ELF-1 (cell line): ENCODE measurements at places on chromosomes 5 and 9.

GRCh38 chr5:178383919-178384815, 151.6 kb upstream of the PHYKPL start:
- DNase-seq: peak; percentile 88

DNA sequence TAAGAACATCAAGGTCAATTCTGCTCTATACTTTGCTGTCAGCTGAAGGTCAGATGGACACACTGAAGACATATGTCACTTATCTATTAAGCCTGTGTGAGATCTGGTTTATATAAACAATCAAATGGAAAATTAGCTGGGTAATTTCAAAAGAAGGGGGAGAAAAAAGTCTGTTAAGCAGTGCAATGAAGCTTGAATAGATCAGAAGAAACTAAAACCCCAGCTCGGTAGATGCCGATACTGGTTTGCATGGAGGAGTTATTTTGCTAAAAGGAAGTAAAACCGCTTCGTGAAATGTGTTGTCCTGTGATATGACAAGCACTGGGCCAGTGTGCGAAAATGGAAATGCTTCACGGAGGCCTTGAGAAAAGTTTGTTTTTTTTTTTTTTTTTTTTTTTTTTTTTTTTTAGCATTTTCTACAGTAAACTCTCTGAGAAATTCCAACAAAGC, 148.8 kb downstream of the MEF2C start:
- DNase-seq: no peak

- no peak for DNase-seq
Measured at GRCh38 chr9:124411514-124412227, 3.6 kb downstream of the PSMB7 start.

GRCh38 chr5:103693517-103693916, 130.9 kb upstream of the NUDT12 start:
- DNase-seq: no peak

DNA sequence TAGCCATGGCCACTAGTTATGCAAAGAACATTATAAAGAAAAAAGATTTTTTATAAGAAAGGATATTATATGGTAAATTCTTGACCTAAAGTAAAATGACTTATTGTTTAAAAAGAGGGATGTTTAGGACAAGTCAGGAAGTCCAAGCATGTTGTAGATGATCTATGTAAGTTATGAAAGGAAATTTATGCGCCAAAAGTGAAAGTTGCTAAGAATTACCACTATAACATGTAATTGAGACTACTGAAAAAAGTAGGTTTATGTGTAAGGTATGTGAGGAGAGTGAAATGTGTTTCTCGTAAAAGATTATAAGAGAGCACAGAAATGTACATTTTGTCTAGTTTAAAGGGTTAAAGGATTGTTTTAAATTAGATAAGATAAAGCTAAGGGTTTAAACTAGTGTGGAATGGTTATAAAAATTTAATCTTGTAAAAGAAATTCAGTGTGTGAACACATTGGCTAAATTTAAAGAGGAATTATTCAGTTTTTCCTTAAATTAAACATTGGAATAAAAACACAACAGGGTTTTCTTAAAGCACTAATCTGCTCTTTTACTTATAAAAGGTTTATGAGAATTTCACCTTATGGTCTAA, 1100.4 kb upstream of the EDIL3 start:
- no peak for DNase-seq

DNA sequence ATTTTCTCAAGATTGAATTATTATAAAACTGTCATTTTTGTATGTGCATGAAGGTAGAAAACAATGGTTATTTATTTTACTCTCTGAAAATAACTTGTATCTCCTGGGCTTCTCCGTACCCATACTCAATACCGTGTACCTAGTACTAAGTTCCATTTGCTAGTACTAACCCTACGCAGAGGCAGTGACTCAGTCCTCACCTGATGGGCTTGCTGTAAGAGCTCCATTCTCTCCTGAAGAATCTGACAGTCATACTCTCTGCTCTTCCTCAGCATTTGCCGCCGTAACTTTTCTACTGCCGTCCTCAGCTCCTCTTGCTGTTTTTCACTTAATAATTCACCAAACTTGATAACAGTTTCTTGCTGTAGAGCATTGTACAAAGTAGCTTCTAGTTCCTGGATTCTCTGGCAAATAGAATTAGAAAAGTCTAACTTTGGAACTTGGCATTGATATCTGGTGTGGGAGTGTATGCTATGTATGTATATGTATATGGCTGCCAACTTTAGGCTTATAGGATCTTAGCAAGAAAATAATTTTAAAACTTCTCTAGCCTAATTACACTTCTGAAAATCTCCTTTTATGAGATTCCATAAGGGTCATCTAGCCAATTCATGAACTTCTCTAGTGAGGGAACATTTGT, 108.0 kb upstream of the DPYSL3 start:
- no peak for DNase-seq

DNA sequence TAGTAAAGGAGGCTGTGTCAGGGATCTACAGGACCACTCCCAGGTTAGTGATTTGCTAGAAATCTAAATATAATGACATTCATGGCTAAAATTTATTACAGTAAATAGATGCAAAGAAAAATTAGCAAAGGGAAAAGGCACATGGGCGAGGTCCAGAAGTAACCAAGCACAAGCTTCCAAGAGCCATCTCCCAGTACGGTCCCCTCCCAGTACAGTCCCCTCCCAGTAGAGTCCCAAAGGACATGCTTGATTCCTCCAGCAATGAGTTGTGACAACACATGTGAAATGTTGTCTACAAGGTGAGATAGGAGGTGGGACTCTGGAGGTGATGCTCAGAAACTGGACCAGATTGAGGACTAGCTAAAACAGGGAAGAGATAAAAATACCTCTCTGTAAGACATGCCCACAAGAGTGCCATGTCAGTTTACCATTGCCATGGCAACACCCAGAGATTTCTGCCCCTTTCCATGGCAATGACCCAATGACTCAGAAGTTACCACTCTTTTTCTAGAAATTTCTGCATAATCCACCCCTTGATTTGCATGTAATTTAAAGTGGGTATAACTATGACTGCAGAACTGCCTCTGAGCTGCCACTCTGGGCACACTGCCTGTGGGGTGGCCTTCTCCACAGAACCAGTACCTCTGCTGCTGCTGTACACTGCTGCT, 27.9 kb upstream of the CEMIP2 start:
- no peak for DNase-seq

- DNase-seq: no peak
Measured at GRCh38 chr9:26537211-26537610, 355.4 kb downstream of the CAAP1 start.

GRCh38 chr9:10008101-10008799, 604.6 kb downstream of the PTPRD start:
- peak; percentile 51 for DNase-seq

DNA sequence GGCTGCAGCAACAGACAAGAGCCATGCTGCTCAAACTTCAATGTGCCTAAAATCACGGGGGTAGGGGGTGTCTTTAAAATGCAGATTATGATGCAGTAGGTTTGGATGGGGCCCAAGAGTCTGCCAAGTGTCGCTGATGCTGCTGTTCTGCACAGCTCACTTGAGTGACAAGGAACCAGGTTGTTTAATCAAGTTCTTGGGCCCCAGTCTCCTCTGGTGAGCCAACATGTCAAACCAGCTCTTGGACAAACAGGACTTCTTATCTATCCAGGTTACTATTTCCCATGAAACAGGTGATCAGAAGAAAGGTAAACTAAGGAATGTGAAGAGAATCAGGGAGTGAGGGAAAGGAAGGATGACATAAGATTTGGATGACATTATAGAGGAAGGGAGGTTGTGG, 78.0 kb downstream of the APBA1 start:
- DNase-seq: no peak

DNA sequence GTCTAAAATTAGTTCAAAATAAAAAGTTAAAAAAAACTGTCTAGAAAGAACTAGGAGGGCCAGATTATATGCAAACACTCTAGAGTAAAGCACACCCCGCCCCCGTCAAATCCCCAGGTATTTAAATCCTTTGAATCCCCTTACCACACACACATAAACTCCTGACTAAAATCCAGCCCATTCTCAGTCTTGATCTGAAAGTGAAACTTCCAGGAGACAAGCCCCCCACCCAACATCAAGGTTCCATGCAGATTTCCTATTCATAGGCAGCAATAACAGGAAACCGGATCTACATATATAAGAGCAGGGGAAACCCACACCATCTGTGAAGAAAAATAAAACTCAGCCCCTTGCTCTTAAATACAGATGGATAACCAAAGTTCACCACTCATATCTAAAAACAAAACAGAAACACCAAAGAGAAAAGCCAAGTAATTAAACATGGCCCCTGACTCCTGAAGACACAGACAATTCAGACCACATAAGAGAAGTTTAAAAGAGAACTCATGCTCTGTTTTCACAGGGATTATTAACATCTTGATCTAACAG, 42.3 kb downstream of the MARCHF3 start:
- DNase-seq: no peak

DNA sequence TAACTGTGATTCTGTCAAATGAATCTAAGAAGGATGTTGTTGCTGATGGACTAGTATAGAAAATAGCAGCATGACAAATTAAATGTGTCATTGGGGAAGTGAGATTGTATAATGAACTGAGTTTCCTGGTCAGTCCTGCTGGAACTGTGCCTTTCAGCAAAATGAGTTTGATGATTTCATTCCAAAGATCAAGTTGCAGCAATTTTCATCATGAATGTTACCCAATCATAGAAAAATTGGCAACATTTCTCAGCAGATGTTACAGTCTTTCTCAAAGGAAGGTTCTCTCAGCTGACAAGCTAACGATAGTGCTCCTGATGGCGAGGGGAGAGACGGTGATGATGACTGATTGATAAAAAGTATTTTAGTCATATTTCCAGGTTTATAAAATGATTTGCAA, 10.7 kb downstream of the PCDHAC2 start:
- no peak for DNase-seq

DNA sequence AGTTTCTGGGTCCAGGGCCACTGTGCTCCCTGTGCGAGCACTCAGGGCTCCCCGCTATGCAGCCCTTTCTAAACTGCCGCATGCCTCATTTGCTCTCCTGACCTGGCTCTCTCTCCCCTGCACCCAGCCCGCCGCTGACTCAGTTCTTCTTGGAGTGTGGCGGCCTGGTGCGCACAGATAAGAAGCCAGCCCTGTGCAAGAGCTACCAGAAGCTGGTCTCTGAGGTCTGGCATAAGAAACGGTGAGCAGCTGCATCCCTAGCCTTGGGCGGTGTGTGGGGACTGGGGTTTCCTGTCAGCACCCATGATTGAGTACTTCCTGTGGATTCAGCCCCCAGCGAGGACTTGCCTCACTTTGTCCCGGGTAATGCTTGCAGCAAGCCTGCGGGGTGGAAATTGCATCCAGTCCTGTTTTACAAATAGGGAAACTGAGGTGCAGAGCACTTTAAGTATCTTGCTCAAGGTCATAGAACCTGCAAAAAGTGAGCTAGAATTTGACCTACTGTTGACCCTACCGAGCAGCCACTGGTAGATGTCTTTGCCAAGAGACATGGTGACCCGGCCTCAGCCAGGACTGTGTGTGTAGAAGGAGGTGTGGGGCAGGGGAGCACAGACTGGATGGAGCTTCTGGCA, 27.9 kb downstream of the USP20 start:
- DNase-seq: peak; percentile 91

DNA sequence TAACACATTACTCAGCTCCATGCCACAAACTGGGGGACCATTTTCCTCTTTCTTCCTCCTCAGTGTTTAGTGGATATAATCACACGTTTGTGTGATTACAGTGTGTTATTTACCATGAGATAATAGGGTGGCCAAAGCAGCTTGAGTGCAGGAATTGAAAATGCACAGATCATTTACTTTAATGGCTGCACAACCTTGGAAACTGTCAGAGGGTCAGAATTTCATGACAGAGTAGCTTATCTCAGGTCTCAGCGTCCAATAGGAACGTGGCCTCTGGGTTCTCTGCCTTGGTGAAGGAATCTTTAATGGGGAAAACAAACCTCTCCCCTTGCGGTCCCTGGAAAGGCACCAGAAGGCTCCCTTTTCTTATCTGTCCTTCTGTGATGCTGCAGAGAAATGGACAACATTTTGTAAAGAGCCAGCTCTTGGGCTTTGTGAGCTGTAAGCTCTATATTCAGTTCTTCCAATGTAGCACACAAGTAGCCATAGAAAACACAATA, 87.4 kb upstream of the CD180 start:
- no peak for DNase-seq

DNA sequence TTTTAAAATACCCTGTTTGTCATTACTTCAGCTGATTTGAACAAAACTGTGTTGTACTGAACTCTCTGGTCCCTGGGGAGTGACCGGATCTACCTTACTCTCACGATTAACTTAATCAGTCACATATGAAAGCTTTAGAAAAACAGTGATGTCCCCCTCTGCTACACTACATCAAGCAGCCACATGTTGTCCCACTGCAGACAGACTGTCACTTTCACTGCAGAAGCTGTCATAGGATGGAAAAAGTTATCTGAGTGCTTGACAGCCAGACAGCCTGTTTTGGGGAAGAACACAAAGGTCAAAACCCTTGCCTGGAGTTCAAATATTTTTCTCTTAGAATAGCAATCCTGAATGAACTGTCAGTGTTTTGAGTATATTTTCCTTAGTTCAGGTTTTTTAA, 546.4 kb downstream of the DTWD2 start:
- no peak for DNase-seq

DNA sequence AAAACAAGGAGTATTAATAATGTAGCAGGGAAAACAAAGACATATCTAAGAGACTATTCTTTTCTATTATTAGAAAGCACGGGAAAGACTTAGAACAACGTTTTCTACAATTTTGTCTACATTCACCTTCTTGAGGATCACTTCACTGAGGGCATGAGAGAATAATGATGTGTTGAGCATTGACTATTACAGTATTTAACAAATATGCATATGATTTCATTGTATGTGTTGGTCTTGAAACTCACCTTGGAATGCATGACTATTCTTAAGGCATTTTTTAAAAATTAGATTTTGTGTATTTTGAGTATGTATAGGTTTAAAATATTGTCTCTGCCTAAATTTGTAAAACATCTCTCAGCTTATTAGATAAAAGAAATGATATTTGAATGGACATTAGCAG, 1.2 kb downstream of the FSD1L start:
- DNase-seq: no peak

DNA sequence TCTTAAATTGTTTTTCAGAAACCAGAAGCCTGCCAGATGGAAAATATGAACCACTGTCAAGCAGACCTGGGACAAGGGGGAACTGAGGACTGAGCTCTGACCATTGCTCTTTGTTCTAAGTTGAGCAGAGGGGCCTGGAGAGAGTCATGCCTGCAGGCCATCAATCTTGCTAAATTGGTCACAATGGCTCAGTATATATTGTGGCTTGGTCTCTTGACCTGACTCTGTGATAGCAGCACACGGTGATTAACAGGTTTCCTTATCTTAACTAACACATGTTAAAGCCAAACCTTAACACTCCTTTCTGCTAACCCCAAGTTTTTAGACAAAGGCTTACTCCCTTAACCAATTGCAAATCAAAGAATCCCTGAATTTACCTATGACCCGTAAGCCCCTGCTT, 1281.2 kb upstream of the NUDT12 start:
- DNase-seq: peak; percentile 59

- DNase-seq: no peak
Measured at GRCh38 chr5:95739857-95740256, 8.7 kb downstream of the RHOBTB3 start.

DNA sequence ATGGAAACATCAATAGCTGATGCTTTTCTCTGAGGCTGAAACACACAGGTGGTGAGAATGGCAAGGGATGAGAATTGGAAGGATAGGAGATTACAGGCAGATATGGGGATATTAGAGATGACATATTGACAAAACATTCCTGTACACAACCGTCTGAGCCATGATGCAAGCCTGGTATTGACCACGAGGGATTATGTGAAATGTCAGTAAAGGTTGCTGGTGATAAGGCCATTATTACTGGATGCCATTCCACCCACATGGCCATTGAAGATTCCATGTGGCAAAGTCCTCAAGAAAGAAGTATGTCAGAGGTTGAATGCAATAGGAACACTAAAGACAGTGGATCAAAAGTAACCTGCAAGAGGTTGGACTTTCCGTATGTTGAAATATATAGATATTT, 15.7 kb downstream of the GRAMD2B start:
- DNase-seq: no peak
